ENCODE measurements at places on chromosomes 3 and 15.

- DNase-seq: no peak
These were observed 2.2 kb upstream of the HDAC11 start for GRCh38 chr3:13477943-13478342.

- no peak for DNase-seq
These were observed 467.7 kb downstream of the GABRG3 start for GRCh38 chr15:27438403-27439375.

GRCh38 chr3:31095255-31095654, 200.8 kb upstream of the GADL1 start:
- DNase-seq: no peak

DNA sequence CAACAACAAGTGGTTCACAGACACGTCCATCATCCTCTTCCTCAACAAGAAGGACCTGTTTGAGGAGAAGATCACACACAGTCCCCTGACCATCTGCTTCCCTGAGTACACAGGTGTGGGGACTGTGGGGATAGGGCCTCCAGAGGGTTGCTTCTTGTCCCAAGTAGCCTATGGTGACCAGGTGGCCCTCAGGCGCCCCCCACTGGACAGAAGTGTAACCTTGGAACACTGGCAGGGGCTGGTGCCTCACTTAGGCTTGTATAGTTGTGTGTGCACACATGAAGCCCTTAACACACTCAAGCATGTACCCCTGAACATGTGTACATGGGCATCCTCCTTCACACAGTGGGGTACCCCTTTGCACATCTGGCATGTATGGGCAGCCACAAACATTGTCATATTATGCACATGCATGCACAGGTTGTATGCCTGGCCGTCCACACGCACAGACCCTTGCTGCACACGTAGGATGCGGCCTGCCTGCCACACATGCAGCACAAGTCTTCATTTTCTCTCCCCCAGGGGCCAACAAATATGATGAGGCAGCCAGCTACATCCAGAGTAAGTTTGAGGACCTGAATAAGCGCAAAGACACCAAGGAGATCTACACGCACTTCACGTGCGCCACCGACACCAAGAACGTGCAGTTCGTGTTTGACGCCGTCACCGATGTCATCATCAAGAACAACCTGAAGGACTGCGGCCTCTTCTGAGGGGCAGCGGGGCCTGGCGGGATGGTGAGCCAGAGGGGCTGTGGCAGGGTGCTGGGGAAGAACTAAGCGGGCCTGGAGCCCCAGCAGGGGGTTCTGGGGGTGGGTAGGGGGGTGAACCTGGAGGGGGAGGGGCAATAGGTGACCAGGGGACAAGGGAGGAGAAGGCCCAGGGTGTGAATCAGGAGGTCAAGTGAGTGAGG, 11.7 kb upstream of the SEMA3B start:
- no peak for DNase-seq

DNA sequence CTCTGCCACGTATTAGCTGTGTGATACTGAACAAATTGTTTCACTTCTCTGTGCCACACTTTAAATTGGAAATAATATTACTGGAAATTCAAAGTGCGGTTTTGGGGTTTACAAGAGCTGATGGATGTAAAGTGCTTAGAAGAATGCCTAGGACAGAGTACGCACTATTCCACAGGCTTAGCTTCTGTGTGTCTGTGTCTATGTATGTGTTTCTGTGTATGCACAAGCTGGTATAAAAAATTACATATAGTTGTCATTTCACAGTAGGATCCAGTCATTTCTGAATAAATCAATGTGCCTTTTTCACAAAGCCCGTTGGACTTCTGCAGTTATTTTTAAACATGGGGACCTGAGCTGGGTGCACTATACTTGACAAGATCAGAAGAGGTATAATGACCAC, 370.4 kb downstream of the TUSC7 start:
- DNase-seq: no peak

Data from GM12878 (cell line).